ENCODE measurements at places on chromosomes 3 and 15.

DNA sequence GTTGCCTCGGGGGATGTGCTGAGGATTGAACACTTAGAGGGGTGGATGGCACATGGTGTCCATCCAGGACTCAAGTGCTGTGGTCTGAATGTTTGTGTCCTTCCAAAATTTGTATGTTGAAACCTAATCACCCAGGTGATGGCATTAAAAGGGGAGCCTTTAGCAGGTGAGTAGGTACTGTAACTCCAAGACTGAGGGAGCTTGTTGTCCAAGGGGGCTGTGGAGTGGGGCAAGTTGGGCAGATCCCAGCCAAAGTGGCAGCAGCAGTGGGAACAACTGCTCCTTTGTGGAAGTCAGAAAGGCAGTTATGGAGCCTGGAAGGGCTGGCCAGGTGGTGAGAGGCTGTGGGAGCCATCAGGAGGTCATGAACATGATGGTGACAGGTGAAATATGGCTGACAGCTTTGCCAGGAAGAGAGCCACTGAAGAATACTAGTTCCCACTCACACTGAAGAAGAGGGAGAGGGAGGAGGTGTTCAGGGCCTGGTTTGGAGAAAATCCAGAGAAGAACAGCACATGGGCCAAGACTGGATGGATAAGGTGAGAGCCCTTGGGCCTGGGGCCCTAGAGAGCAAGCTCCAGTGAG lies 385.6 kb downstream of the CACNA2D3 start:
- DNase-seq, result no peak

DNA sequence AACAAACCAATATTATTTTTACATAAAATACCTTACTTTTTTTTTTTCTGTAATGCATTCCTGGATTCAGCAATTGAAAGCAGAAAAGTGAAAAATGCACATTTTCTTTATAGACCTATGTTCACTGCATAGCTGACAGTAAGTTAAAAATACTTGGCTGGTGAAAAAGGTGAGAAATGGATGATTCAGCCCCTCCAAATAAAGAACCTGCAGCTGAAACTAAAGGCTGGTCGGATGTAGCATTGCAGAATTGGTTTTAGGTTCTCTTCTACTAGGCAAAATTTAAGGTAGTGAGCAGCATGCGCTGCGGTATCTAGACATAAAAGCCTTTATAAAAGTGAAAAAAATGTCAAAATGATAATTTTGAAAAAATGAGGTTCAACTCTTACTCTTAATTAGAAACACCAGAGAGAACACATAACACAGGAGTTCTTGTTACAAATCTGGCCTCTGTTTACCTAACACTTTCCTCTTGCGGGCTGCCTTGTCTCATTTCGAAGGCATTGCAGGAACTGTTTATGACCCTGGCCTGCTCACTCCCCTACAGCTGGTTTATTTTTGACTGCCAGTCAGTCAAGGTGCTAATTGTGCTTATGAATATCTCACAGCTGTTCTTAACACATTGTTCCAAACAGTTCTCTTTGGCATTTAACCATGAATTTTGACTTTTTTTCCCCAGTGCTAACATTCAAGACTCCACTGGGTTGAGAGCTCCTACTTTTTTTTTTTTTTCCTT lies 455.4 kb upstream of the TBL1XR1 start:
- DNase-seq, result no peak

DNA sequence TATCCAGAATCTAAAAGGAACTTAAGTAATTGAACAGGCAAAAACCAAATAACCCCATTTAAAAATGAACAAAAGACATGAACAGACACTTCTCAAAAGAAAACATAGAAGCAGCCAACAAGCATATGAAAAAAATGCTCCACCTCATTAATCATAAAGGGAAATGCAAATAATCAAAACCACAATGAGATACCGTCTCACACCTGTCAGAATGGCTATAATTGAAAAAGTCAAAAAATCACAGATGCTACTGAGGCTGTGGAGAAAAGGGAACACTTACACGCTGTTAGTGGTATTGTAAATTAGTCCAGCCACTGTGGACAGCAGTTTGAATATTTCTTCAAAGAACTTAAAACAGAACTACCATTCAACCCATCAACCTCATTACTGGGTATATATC lies 220.7 kb downstream of the MEX3B start:
- no peak for DNase-seq

DNA sequence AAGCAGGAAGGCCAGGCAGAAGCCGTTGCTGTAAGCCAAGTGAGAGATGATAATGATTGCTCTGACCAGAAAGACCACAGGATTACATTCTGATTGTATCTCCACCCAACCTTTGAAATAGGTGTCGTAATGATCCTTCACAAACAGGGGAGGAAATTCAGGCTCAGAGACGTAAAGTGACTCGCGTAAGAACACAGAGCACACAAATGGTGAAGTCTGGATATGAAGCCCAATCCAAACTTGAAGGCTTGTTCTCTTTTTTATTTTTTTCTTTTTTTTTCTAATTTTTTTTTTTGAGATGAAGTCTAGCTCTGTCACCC lies 25.3 kb upstream of the PIAS1 start:
- DNase-seq, result no peak

GRCh38 chr3:143586576-143586975 lies 261.7 kb downstream of the SLC9A9 start:
- DNase-seq, result no peak

- no peak for DNase-seq
Observed at GRCh38 chr3:146625186-146625775, 20.1 kb upstream of the PLSCR5 start.
